ENCODE measurements at places on chromosomes 11 and 22.

- DNase-seq: no peak
These were observed 788.3 kb downstream of the NTM start for GRCh38 chr11:132158696-132159095.

GRCh38 chr11:94469416-94469815 is 24.2 kb downstream of the MRE11 start:
- DNase-seq: no peak

GRCh38 chr22:43393132-43393843 is 18.5 kb upstream of the MPPED1 start:
- no peak for DNase-seq

GRCh38 chr11:66042996-66043906 is 5.7 kb downstream of the GAL3ST3 start:
- DNase-seq: no peak

DNA sequence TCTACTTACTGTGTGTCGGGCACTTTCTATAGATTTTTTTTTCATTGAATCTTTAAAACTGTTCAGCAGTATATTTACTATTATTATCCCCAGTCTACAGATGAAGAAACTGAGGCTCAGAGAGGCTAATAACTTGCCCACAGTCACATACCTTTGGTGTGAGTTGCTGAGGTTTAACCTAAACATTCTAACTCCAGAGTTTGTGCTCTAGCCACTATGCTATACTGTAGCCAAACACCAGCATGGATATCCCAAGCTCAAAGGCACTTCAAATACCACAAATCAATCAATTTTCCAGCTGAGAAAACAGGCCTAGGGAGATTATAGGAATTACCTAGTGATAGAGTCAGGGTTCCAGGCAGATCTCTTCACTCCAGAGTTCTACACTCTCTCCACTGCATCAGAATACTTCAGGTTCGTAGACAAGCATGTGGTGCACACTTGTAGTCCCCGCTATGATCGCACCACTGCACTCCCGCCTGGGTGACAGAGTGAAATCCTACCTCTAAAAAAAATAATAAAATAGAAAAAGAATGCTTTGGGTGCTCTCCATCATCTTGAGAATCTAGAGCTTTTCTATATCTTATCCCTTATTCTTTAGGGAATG is 20.4 kb upstream of the UPB1 start:
- peak; percentile 51 for DNase-seq

GRCh38 chr22:25833091-25833490 is 91.1 kb downstream of the MYO18B start:
- no peak for DNase-seq

DNA sequence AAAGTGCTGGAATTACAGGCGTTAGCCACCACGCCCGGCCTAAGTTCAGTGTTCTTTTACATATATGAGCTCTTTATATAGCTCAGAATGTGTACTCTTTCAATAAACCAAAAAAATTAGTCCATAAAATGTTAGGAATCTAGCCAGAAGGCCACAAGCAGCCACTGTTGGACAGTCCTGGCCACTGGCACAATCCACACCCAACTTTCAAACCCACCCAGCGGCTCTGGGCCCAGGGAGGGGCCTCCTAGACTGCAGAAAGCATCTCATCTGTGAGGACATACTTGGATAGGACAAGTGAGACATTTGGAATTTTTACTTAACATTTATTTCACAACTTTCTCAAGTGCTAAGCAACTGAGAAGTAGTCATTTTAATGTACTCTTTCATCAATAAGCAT is 6.4 kb downstream of the PACSIN2 start:
- no peak for DNase-seq

DNA sequence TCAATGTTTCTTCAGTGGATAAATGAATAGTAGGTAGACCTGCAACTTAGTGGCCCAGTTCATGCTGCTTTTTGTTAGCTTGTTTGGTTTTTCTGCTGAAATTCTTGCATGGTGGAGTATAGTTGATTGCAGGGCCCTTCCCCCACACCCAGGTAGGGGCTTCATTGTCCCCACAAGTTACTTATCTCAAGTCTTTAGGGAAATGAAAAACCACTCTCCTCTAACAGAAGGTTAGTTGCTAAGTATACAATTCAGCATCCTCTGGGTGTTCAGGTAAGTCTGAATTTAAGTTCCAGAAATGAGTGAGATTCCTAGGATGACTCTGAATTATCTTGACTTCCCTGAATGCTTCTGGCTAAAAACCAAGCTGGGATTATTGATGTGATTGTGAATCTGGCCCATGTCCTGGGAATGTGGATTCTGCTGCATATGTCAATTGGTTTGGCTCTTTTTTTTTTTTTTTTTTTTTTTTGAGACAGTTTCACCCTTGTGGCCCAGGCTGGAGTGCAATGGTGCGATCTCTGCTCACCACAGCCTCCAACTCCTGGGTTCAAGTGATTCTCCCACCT is 40.3 kb downstream of the BCL2L13 start:
- no peak for DNase-seq

GRCh38 chr22:25497181-25497641 is 67.3 kb upstream of the GRK3 start:
- DNase-seq: no peak

DNA sequence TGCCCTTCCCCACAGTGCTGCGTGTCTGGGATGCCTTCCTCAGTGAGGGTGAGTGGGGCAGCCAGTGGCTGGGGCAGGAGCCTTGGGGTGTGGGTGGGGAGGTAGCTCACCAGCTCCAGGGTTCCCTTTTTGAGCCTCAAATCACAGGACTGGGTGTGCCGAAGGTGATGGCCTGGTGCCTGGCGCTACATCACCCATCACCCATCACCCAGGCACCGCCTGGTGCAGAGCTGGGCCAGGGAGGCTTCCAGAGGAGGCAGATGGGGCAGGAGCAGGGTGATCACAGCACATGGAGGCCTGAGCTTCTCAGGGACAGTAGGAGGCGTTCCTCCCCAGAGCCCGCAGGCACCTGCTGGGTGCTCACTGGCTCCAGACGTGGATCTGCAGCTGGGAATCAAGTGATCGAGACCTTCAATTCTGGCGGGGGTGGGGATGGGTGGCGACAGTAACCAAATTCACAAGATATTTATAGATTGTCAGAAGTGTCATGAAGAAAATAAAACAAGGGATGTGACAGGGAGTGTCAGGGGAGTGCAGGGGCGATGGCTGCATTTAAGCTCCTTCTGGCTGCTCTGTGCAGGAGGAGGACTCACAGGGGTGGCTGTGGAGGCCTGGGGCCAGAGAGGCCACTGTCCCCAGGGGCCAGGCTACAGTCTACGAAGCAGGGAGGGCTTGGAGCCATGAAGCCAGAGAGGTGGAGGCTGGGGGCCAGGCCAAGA is 3.2 kb downstream of the TBC1D10C start:
- no peak for DNase-seq

GRCh38 chr11:34501949-34502348 is 11.6 kb downstream of the ELF5 start:
- peak; percentile 18 for DNase-seq

DNA sequence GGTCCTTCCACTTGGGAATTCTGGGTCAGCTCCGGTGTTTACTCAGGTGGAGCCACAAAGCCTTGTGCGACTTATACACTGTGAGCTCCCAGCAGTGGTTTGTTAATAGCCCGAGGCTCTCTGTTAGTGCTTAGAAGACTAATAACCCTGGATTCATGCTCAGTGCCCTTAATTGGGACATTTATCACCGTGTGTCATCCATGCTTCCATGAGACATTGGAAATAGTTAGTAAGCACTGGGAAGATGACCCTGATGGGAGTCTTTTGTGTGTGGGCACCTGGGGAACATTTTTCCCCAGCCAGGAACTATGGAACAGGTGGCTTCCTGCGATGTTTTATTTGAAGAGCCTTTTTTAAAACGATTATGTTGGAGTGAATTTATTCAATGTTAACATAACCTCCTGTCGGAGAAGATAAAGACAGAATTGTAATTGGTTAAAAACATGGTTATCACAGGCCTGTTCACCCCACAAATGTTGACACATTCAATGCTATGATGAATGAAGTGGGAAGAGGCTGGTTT is 188.9 kb downstream of the MYO18B start:
- no peak for DNase-seq

DNA sequence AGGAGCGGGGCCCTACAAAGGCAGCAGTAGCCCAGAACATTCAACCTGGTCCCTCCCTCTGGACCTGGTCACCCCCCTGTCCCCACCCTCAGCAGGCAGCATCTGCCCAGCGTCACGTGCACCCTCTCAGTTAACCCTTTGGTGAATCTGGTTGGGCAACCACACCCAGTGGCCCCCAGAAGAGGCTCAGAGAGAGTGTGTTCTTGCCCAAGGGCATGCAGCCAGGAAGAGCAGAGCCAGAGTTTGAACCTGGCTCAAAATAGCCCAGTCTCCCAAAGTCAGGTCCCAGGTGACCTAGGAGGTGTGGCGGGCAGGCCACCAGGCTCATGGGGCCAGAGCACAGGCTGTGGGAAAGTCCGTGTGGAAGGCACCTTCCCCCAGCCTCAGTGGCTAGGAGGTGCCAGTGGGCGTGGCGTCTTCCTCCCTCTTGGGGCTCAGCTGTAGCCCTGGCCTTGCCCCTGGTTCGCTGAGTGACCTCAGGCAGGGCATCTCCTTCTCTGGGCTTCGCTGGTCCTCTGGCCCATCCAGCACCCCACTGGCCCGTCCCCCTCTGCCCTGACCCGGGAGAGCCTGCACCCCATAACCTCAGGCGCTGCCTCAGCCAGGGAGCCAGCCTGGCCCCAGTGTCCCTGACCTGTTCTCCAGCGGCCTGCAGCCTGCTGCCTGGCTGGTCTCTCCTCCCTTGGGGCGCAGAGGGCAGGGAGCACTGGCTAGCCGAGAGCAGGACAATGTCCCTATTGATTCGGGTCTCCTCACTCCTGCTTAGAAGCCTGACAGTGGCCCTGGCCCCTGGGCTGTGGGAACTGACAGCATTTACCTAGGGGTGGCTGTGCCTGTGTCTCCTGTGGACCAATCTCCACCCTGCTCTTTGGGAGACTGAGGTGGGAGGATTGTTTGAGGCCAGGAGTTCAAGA is 7.0 kb downstream of the ALDH3B1 start:
- no peak for DNase-seq

GRCh38 chr11:57274904-57275498 is 38.0 kb upstream of the APLNR start:
- no peak for DNase-seq

GRCh38 chr22:47602732-47603131 is 840.3 kb downstream of the TBC1D22A start:
- DNase-seq: no peak

DNA sequence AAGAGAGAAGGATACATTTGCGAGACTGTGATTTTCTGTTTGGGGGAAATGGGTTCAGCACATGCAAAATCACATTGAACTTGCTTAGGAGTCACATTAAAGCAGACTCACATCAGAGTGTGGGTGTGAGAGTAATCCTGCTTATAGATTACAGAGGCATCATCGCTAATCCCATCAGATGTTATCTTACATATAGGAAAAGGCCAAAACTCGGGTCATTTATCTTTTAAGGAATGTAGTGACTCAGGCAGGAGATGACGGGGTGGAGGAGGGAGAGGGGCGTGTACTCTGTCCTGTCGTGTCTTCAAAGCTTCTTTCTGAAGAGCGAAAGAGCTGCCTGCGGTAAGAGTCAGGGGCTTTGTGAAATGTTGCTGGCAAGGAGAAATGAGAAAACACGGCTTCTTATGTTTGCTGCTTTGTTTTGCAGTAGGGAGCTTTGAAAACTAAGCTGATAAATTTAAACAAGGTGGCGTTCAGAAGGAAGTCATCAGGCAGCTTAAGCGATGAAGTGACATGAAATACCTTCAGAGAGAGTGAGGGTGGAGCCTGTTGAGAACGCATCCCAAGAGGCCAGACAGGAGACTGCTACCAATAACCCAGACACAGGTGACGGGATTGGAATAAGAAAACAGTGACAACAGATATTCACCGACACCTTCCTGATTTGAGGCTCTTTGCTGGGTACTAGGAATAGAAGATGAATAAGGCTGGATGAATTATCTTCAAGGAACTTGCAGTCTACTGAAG is 2.2 kb upstream of the C11orf16 start:
- peak; percentile 41 for DNase-seq

DNA sequence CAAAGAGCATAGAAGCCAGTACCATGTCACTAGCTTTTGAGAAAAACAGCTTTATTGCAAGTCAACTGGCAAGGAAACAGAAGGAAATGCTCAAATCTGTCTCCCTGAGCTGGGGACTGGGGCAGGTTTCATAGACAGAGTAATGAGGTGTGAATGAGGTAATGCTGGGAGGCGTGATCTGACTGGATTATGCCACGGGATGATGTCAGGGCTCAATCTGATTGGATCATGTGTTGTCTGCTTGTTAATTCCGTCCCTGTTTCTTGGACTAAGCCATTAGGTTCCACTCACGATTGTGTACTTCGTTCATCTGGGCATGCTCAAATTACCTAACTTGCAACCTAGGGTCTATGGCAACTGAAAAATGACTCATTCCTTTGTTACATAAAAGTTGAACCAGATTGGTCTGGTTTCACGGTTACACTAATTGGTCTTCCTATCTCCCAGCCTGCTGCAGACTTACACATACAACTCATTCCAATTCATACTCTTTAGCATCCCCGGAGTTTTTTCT is 20.2 kb upstream of the OR10A5 start:
- no peak for DNase-seq

DNA sequence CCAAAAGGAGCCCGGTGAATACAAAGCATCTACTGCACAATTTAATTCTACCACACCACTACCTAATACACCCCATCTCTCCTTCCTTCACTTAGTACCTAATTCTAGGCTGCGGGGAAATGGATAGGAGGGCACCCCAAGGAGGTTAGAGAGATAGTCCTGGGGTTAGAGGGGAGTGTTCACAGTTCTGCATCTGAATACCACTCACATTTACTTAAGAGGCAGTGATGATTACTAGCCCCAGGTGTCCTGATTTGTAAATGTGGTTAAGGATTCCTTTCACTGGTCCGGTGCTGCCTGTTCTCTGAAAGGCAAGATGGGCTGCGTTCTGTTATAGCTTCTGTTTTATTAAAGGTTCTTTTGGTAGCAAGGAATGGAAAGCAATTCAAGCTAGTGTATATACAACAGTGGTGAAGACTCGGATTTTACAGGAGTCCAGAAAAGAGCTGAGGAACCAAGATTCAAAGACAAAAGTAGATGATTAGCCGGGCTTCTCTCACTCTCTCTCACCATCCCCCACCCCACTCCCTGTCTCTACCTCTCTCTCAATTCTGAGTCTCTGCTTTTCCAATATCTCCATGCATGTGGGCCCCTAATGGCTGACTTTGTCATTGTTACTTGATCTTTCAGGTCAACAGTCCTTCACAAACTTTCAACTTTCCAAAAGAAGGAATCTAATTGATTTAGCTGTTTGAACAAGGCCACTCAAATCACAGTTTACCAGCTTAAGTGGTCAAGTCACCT is 8.7 kb upstream of the KCNA4 start:
- no peak for DNase-seq

DNA sequence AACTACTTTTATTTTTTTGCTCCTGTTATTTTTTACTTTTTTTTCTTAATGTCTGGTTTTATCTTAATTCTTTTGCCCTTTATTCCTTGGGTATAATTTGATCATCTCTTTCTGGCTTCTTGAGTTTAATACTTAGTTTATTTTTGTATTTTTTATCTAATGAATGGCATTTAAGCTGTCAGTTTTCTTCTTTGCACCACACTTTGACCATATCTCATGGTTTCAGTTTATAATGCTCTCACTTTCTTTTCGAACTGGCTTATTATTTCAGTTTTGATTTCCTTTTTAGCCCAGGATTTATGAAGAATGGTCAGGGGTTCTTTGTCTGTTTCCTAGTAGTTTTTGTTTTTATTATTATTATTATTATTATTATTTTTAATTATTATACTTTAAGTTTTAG is 48.3 kb downstream of the QSER1 start:
- no peak for DNase-seq

Data from RCC 7860 (cell line).